ENCODE measurements at places on chromosomes 2 and 18. TPM values are rescaled to one million over a fixed set of nuclear protein-coding genes. Genes with fewer than 3 reads are reported as not detected.

Gene YES1
- total RNA-seq = 91.6 TPM

Gene PTH2R
- total RNA-seq = not detected

Gene TXNDC9
- total RNA-seq = 52.8 TPM

Gene AP1S3
- 22.6 TPM for total RNA-seq

Gene SATB2
- total RNA-seq = 11.8 TPM

Gene SCYGR4
- not detected for total RNA-seq

Gene DOK6
- total RNA-seq = 3.0 TPM

Gene DPP10
- not detected for total RNA-seq

Gene CYTIP
- total RNA-seq = 2.4 TPM

Gene NRP2
- 9.0 TPM for total RNA-seq

Gene EGR4
- total RNA-seq = not detected

Gene DCDC2C
- not detected for total RNA-seq

Measured in aortic smooth muscle cell (primary cell).